ENCODE measurements at places on chromosomes 13 and 19.

GRCh38 chr19:246551-246950 lies 44.7 kb downstream of the PLPP2 start:
- no peak for DNase-seq

GRCh38 chr13:70613295-70613694 lies 505.0 kb upstream of the KLHL1 start:
- no peak for DNase-seq

DNA sequence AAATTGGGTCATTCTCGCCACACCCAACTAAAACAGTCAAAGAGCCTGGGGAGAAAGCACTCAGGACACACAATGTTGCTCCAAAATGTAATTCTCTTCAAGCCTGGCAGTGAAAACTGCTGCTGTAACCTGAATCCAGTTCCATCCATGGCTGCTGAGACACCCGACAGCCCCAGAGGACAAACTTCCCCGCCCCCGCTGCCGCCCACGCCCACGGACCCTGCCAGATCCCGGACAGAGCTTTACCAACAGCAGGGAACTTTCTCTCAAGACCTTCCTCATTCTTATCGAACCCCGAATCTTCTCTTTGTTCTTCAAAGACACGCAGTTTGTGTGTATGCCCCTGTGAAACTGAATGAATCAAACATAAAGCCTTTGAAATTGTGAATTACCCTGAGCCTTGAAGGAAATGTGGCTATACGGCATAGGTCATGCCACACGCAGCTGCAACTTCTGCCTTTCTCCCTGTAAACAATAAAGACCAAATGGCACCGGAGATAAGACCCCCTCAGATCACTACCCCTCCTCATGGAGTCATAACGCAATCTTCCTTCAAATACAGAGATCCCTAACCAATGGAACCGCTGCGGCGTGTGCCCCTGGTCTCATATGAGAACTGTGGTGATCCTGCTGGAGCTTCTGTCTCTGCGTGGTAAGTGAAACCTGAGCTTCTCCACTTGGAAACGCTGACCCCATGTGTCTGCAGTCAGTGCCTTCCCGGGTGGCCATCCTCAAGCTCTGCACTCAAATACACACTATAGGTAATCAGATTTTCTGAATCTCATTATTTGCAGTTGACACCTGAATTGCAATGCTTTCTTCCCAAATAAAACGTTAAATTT lies 4.8 kb upstream of the LAMP1 start:
- no peak for DNase-seq

GRCh38 chr19:8075158-8076074 lies 22.9 kb downstream of the CCL25 start:
- no peak for DNase-seq

GRCh38 chr13:111327730-111328573 lies 7.5 kb downstream of the TEX29 start:
- DNase-seq = no peak

DNA sequence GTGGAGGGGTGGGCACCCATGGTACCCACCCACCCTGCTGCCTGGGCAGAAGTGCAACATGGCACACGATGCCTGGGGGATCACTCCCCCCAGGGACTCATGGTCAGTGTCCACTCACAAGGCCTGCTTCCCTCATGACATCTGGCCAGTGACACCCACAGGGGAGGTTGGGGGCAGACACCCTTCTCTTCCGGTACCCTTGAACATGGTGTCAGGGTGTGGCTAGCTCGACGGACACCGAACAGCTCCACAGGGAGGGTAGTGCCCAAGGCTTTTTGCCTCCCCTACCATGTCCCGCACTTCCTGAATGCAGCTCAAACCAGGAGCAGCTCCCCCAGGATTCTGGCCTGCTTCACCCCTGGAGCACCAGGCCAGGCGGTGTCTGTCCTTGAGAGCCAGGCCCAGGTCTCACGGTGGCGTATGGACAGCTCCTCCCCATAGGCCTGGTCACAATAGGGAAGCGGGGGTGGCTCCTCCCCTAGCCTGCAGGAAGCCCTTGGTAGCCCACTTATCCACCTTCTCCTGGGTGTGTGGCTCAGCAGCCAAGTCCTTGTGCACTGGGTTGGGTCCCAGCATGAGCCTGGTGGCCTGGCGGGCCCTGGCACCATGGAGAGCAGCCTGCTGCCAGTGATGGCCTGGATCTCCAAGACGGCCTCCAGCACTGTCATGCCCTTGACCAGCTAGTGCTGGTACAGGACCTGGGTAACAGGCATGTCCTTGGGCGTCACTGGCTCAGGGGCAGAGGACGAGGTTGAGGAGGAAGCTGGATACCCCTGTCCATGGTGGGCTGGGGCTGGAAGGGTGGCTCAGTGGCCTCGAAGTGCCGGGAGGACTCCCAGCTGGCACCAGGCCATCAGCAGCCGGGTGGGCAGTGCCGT lies 7.8 kb downstream of the ACP4 start:
- DNase-seq = no peak

GRCh38 chr13:57899096-57899495 lies 267.6 kb downstream of the PCDH17 start:
- no peak for DNase-seq

GRCh38 chr13:74444864-74445479 lies 310.8 kb upstream of the KLF12 start:
- no peak for DNase-seq

GRCh38 chr19:18468517-18468916 lies 30.6 kb upstream of the ISYNA1 start:
- DNase-seq = no peak

DNA sequence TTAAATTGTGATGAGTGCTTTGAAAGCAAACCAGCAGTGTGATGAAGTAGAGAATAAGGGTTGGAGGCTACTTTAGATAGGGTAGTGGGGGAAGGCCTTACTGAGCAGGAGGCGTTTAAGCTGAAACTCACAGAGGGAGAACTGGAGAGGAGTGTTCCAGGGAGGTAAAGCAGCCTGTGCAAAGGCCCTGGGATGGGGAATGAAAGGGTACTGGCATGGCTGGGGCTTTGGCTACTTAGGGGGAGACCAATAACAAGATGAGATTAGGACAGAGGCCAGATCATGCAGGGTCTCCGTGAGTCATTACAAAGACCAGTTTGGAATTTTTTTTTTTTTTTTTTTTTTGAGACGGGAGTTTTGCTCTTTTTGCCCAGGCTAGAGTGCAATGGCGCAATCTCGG lies 1.1 kb downstream of the PPP5C start:
- no peak for DNase-seq

DNA sequence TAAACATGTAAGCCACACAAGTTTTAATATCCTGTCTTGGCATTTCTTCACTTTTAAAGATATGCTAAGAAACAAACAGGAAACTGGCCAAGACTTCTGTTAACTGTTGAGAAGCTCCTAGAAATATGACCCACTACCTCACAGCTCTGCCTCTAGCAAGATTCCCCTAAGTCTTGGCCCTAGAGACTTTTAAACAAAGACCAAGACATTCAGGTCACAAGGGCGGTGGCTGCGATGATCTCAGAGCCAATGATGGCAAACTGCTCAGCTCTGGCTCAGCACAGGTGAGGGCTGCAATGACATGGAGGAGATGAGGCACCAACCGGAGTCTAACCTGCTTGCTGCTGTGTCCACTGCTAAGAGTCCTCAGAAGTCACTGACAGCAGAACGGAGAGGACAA lies 114.8 kb downstream of the SUCLA2 start:
- no peak for DNase-seq

- DNase-seq = peak; percentile 46
Measured at GRCh38 chr13:25692099-25692498, 320.3 kb downstream of the ATP8A2 start.

DNA sequence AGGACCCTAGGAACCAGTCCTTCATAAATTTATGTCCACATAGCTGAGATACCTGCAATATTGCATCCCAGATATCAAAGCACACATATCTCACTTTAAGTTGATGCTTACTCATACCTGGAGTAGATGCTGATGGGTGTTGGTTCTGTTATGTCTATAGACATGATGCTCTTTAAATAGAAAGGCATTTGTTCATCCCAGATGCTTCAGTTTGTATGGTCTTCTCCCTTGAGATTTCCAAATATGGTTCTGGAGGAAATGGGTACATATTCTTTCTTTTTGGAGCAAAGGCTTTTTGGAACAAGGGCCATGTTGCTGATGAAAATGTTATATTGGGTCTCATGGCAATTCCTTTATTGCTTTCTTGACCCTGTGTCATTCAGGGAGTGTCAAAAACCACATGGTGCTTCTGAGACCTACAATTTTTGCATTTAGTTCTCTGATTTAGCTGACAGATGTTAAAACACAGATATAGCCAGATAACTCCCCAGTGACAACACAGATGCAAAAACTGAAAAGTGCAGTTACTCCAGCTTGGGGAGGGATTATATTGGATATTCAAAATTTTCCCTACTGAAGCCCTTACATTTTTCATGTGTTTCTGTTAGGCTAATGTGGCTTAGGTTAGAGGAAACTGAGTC lies 211.4 kb downstream of the KCNRG start:
- DNase-seq = no peak

- DNase-seq = peak; percentile 50
Measured at GRCh38 chr13:72255908-72256307, 388.9 kb upstream of the DACH1 start.

GRCh38 chr13:31903111-31903815 lies 128.3 kb upstream of the FRY start:
- DNase-seq = no peak

GRCh38 chr13:100347968-100348367 lies 240.6 kb downstream of the GGACT start:
- no peak for DNase-seq

DNA sequence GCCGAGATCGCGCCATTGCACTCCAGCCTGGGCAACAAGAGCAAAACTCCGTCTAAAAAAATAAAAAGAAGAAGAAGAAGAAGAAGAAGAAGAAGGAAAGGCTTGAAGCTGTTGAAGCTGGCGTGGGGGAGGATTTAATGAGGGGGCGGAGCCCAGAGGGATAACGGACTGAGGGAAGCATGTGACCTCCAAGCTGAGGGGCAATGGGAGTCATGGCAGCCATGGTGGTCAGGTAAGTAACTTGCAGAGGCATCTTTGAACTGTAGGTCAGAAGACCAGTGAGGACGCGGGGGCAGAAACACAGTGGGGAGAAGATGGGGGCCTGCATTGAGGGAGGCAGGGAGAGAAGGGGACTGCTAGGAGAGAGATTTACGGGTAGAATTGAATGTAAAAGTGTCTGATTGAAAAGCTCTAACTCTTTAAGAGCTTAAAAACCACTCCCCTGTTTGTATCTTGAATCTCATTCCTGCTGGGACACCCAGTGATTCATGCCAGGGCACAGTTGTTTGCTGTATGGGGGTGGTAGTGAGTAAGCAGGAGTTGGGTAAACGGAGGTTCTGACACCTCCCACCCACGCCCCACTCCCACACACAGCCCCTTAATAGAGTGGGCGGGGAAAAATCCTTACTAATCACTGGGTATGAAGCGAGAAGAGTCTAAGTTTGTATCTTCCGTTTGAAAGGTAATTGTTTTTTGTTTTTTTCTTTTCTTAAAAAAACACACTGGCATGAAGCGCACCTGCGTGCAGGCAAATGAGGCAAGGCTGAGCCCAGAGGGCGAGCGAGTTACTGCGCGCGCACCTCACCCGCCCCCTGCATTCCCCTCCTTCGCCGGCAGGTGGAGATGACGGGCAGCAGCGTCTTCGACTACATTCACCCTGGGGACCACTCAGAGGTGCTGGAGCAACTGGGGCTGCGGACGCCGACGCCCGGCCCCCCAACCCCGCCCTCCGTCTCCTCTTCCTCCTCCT lies 13.0 kb downstream of the TMEM160 start:
- DNase-seq = peak; percentile 94

- DNase-seq = no peak
Measured at GRCh38 chr19:39936020-39936419, 1.6 kb upstream of the FCGBP start.

DNA sequence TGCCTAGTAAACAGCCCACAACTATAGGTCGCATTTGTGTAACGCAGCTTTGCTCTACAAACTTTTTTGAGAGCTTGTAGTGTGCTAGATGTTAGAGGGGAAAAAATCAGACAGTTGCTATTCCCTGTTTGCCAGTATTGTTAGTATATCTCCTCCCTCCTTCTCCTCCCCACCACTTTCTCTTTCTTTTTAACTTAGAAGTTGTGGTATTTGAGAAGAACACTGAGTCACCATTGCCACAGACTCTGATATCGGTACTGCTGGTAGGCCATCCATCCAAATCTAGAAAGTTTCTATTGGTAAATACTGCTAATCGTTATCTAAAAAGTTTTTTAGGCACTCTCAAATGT lies 666 bp downstream of the POMP start:
- DNase-seq = no peak

GRCh38 chr13:50539791-50540530 lies 303.5 kb downstream of the DLEU7 start:
- DNase-seq = no peak

DNA sequence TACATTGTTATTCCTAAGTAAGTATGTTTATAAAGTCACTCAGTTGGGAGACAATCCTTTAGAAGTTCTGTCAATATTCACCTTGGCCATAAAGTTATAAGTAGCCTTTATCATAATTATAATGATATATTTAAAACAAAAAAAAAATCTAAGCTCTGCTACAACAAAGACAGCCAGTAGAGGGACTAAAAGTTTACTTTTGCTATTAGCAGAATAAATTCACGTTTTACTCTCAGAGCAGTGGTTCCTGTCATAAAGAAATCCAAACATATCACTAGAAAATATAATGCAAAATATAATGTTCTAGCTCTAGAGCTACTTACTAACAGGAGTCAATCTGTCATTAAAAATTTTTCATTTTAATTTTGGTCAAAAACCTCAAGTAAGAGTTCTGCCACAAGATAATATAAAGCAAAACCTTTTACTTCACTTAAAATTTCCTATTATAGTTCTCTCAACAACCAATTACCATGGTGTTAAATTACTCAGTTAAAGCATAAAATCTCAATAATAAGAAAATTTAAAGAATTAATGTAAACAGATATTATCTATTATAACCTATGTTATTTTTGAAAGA lies 17.7 kb downstream of the INTS6 start:
- no peak for DNase-seq

DNA sequence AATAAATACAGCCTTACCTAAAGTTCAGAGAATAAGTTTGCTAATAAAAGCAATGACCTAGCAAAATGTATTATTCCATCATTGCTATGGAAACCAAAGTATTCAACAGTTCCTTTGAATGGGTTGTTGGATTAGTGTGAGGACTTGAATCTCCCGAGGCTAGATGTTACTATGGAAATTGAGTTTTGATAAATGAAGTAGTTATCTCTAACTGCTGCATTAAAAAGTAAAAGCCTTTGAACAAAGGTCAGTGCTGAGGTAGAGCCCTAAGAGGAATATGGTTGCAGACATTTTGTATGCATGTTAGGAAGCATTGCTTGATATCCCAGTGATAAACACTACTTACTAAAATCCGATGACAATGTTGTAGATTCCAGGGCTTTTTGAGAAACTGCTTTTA lies 6.2 kb downstream of the KLF5 start:
- DNase-seq = no peak

- no peak for DNase-seq
Measured at GRCh38 chr13:84038001-84038400, 155.7 kb upstream of the SLITRK1 start.

- no peak for DNase-seq
Measured at GRCh38 chr13:111844222-111844671, 222.7 kb upstream of the SOX1 start.

Measured in glutamatergic neuron (in vitro differentiated cells).